Left renal cortex interstitium (tissue), 4 donors: ENCODE measurements at places on chromosomes 3 and 15.

DNA sequence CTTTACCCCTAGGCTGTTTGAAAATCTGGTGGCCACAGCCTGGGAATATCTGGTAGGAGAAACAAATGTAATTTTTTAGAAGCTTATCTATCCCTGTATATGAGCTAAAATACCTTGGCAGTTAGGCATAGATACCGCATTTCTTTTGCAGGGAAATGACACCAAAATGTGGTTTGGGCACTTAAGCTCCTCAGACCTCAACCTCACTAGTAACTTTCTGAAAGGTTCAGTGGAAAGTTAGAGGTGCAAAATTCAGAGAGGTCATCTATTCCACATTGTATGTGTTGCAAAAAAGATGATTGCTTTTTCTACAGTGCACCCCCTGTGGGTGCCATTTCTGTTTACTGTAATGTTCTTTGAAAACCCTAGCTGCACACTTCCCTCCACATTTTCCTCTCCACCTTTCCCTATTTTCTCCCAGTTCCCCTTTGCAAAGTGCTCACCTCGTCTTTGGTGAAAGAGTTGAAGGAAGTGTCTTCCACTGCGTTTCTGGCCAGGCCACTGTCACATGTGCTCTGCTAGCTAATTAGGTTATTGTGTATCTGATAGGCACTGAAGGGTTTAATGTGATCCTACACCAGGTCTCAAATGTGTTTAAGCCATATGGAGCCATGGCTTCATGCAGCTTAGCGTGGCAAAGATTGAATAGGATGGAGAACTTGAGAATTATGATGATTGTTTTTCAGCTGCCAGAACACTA lies 1.3 kb downstream of the SACM1L start:
- no peak for DNase-seq

GRCh38 chr3:31227131-31227562 lies 305.6 kb upstream of the STT3B start:
- no peak for DNase-seq

DNA sequence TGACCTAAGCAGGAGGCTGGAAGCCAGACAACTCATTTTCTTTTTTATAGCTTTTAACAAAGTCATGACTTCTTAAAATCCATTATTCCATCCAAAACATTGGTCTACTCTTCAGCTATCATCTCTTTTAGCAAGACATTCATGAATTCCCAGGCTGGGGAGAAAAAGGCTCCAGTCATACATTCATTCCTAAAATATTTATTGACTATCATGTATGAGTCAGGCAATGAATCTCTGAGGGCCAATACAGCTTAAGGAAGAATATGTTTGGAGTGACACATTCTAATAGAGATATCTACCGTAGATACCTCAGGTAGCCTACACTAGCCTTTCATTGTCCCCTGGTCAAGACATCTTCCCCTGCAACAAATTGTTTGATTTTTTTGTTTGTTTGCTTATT lies 196.4 kb upstream of the NANOGP8 start:
- DNase-seq = no peak

GRCh38 chr3:63654211-63654610 lies 1.7 kb downstream of the SNTN start:
- DNase-seq = no peak

DNA sequence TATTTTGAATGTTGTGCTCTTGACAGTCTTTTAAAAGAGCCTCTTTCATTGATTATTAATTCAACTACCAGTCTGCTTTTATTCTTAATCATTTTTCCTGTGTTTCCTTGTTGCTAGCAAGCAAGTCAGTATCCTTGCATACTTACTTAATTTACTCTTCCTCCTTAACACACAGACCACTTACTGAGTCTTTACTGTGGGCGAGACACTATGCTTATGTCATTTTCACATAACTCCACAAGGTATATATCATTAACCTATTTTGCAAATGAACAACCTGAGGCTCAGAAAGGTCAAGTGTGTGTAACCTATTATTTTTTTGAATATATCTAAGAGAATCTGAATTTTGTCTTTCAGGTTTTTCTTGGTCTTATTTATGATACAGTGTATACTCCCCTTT lies 130.9 kb downstream of the WDR76 start:
- no peak for DNase-seq

GRCh38 chr15:95598251-95598855 lies 732.1 kb upstream of the NR2F2 start:
- no peak for DNase-seq

- DNase-seq = no peak
These were observed 34.3 kb downstream of the CCDC66 start for GRCh38 chr3:56591262-56591661.

DNA sequence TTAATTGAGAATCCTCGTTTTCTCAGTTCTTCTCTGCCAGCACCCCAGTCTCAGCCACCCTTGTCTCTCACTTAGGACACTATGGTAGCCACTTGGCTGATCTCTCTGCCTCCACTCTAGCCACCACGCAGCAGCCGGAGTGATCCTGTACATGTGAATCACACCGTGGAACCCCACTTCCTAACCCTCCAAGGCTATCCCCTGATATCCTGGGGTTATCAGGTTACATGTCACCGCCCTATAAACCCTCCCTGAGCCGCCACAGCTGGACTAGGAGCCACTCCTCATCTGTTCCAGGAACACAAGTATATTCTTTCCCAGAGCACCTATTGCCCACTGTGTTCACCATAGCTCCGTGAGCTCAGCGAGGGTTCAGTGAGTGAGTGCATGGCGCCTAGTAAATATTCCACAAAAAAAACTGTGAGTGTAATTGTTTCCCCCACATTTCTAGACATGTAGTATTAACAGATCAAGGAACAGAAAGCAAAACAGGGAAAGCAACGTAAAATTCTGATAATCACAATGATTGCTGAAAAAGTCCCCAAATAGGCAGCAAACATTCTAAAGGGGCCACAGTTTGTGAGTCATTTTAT lies 661 bp upstream of the PARP14 start:
- DNase-seq = peak; percentile 19

- no peak for DNase-seq
These were observed 360.8 kb upstream of the PROK2 start for GRCh38 chr3:72145506-72146380.

DNA sequence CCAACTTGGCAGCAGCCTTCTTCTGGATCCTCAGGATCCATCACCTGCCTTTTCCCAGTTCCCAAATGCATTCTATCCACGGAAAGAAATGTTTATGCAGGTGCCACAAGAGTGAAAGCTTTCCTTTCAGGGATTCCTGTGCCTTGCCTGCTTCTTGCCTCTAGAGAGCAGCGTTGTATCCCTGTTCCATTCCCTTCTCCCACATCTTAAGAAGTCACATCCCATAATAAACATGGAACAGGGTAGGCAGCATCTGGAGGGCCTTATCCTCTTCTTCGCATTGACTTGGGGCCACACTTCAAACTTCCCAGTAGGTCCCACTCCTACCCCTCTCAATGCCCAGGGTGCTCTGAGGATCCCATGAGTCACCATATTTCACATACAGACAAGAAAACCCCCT lies 72.7 kb upstream of the DCLK3 start:
- DNase-seq = no peak

DNA sequence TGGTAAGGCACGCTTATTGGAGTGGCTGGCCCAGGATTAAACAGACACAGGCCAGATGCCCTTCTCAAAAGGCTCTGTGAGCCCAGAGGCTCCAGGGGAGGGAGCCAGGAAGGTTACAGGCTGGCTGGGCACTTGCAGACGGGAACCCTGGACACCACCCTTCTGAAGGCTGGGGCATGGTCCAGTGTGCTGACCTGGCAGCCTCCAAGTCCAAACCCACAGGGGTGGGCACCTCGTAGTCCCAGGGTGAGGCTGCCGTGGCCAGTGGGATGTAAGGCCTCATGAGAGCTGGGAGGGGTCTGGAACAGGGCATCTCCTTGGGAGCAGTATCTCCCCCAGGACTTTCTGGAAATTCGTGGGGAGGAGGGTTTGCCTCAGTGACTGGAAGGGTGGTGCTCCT lies 19.6 kb downstream of the EFCC1 start:
- no peak for DNase-seq

DNA sequence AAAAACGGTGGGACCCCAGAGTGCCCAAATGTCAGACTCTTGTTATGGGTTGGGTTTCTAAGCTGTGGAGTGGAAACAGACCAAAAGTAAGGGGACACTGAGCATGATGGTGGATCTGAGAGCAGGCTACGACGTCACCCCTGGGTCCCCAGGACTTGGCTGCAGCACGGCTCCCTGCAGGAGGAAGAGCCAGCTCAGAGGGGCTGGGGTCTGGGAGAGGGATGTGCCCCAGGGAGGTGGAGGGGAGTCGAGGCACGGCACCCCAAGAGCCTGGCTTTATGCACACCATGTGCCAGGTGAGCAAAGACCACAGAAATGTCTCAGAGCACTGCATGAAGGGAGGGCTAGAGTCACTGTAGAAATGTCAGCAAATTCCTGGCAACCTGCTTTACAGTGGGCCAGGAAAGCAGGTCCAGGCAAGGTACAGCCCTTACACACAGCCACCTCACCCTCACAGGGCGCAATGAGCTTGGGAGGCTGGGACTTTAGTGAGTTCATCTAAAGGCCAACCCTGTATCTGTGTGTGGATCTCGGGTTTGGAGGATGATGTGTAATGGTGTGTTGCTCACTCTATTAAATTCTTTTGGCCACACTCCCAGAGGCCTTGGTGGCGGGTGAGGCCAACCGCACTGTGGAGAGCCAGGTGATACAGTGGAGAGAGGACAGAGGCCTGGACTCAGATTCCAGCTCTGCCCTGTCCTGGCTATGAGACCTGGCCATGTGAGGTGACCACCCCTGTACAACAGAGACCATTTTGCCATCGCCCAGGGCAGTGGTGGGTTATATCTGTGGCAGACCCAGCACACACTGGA lies 14.1 kb downstream of the CTSH start:
- no peak for DNase-seq

DNA sequence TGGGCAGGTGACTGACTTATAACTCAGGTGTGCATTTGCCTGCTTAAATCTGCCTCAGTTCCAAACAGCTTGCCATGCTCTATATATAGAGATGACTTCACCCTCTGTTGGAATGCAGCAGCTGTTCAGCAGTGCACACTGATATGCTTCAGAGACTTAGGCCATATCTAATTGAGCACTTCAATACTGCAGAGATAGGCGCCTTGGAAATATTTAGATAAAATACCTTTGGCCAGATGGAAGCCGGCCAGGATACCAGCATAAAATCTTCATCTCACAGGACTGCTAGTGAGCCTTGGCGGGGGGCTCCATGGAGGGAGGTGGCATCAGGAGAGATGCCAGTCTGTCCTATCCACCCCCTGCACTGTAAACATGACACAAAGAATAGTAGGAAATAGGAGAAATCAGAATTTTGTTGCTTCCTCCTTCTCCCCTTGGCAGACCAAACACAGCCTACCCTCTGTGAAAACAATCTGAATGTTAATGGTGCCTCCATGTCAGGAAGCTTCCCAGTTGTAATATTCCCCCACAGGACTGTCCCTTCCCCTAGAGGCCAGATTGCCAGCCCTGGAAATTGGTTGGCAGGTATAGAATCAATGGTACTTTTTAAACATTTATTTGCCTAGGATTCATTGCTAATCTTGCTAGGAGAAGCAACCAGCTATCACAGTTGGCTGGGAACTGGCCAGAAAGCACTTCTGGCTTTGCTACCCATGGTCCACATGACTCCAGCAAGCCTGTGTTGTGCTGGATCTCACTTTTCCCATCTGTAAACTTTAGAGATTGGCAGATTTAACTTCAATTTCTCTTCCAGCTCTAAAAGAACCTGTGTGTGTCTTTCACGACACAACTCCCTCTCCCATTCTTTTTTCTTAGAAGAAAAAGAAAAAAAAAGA lies 215.5 kb upstream of the KCNMB2 start:
- DNase-seq = no peak

- no peak for DNase-seq
These were observed 19.9 kb upstream of the ABHD5 start for GRCh38 chr3:43670635-43671522.

GRCh38 chr3:31692751-31693150 lies 160.0 kb downstream of the STT3B start:
- DNase-seq = no peak

- no peak for DNase-seq
These were observed 40.7 kb upstream of the VILL start for GRCh38 chr3:37949866-37950265.

- DNase-seq = no peak
These were observed at the start of gene P2RY12 for GRCh38 chr3:151384741-151385174. P2RY12 (minus strand) TSS chr3:151384753; CDS start chr3:151338845, 45,908 bp downstream.

- no peak for DNase-seq
These were observed 12.5 kb downstream of the RCCD1 start for GRCh38 chr15:90967206-90967605.

DNA sequence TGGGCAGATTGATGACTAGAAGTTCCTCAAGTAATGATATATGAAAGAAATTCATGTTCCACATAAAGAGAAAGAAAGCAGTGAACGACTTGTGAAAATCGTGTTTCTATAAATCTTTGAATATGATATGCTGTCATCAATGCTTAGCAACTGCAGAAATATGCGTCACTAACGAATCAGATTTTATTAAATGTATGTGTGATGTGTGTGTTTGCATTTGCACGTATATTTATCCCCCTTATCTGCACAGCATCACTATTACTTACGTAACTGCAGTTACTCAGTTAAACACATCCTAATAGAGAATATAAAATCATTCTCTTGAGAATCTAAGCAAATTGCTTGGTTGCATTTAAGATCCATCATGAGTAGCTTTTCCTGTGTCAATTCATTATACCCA lies 468.6 kb downstream of the FGF12 start:
- no peak for DNase-seq

- DNase-seq = no peak
These were observed 65.7 kb upstream of the CMTM7 start for GRCh38 chr3:32325927-32326326.

DNA sequence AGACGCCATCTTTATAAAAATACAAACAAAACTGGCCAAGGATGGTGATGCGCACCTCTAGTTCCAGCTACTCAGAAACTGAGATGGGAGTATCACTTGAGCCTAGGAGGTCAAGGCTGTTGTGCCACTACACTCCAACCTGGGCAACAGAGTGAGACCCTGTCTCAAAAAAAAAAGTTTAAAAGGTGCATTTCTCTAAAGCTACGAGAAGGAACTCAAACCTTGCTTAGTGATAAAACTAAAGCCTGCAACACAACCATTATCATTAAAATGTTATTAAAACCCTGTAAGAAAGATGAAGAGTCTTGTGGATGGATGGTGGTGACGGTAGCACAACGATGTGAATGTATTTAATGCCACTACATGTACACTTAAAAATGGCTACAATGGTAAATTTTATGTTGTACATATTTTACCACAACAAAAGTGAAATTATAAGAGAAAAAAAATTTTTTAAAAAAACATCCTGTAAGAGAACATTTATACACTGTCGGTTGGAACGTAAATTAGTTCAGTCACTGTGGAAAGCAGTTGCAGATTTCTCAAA lies 3.1 kb downstream of the PLD1 start:
- no peak for DNase-seq

DNA sequence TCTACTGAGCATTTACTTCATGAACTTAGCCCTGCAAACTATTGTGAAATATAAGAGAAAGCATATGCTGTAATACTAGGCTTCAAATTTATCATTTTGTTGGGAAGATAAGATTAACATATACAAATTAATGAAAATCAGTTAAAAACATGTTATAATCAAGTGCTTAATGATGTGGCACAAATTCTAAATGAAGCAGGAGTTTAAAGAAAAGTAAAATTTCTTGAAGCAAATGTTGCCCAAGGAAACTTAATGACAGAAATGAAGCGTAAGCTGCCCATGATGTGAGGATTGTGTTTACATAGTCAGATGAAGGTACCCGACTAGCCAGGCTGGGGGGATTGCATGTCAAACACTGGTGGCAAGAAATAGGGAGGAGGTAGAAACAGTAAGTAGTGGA lies 103.1 kb upstream of the GAP43 start:
- no peak for DNase-seq

GRCh38 chr3:50248387-50248786 lies 12.4 kb downstream of the GNAI2 start:
- no peak for DNase-seq

- DNase-seq = no peak
These were observed 7.7 kb upstream of the OXSR1 start for GRCh38 chr3:38157595-38157994.
